ENCODE measurements at places on chromosomes 1 and 21.

GRCh38 chr1:1061682-1062345 is 12.3 kb downstream of the RNF223 start:
- DNase-seq = no peak

DNA sequence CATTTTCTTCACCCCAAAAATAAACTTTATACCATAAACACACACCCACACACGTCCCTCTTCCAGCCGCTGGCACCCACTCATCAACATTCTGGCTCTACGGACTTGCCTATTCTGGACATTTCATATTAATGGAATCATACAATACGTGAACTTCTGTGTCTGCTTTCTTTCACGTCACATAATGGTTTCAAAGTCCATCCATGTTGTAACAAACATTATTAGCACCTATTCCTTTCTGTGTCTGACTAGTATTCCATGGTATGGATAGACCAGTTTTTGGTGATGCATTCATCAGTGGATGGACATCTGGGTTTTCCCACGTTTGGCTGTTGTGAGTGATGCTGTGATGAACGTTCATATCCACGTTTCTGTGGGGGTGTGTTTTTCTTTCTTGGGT is 323.2 kb downstream of the KIF26B start:
- no peak for DNase-seq

DNA sequence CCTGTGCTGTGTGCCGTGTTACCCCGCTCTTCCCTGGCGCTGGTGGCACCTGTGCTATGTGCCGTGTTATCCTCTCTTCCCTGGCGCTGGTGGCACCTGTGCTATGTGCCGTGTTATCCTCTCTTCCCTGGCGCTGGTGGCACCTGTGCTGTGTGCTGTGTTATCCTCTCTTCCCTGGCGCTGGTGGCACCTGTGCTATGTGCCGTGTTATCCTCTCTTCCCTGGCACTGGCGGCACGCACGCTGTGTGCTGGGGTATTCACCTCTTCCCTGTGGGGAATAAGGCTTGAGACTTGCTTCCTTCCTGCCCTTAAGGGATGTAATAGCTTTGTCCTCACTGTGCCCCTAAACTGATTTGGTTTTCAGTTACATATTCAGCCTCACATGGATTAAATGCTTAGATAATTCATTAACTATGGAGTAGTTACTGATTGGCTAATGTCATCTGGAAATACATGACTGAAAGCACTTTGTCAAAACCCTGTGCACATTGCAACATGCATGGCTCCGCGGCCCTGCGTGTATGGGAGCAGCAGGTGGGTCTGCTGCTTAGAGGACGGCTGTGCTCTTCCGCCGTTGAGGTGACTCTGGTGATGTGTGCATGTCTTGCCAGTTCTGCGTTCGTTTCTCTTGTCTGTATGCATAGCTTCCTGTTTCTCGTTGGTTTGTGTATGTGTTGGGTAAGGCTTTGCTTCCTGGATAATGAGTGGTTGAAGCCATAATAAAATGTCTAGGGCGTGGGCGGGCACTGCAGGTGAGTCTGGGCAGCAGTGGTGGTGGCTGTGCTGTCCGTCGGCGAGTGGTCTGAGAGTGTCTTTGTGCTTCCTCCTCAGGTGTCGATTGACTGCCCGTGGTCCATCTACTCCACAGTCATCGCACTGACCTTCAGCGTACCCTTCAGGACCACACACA is 17.9 kb upstream of the PWP2 start:
- no peak for DNase-seq

GRCh38 chr1:54850737-54851136 is 36.3 kb downstream of the DHCR24 start:
- DNase-seq = no peak

GRCh38 chr1:22509815-22510214 is 53.5 kb upstream of the EPHA8 start:
- DNase-seq = no peak

- DNase-seq = peak; percentile 69
Measured at GRCh38 chr1:20551945-20552727, at the start of gene FAM43B. FAM43B (plus strand) TSS chr1:20552573; CDS start chr1:20552974, 401 bp downstream.

- no peak for DNase-seq
Measured at GRCh38 chr21:32061729-32062128, 188.9 kb downstream of the HUNK start.

- DNase-seq = no peak
Measured at GRCh38 chr21:22552390-22552789, 1554.2 kb downstream of the NCAM2 start.

DNA sequence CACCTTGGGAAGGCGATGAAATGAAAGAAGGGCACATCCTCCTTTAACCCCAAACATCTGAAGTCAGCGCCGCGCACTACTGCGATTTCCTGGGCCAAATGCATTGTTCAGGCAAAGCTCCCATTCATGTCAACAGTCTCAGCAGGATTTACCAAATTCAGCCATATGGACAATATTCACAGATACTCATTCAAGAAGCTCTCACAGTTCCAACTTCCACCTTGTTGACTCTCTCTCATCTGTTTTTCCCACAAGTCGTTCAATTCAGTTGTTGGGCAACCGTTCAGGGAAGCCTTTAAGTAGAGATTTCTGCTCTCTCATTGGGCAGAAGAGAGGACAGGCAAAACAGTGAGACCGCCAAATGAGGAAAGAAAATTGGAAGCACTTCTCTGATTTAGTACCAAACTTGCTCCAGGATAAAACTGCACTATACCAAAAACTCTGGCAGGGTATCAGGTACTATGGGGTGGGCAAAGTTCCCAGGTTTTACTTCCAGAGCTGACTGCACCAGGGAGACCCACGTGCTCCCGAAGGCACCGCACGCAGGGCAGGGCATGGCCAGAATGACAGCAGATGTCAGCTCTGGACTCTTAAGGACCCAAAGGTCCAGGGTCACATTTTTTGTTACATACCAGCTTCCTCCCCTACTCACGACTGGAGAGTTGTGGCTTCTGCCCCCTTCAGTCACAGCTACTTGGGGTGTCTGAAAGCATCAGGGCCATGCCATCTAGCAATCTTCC is 668.8 kb downstream of the KIF26B start:
- DNase-seq = no peak

DNA sequence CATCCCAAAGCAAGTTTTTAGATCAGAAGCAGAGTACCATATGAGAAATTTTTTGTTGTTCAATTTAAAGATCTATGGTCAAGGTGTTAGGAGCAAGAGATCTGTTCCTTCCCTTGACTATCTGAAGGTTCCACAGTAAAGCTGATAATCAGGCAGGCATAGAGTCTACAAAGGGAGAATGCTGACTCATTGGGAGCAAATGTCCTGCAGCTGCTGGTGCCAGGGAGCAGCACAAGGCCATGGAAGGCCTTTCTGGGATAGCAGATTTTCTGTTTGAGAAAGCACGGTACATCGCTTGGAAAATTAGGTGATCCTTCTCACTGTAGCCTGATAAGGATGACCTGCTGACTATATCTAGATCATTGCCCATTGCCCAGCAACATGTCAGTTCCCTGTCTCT is 210.1 kb upstream of the C1orf87 start:
- DNase-seq = no peak

GRCh38 chr1:204583909-204584632 is 67.9 kb downstream of the MDM4 start:
- DNase-seq = peak; percentile 79

DNA sequence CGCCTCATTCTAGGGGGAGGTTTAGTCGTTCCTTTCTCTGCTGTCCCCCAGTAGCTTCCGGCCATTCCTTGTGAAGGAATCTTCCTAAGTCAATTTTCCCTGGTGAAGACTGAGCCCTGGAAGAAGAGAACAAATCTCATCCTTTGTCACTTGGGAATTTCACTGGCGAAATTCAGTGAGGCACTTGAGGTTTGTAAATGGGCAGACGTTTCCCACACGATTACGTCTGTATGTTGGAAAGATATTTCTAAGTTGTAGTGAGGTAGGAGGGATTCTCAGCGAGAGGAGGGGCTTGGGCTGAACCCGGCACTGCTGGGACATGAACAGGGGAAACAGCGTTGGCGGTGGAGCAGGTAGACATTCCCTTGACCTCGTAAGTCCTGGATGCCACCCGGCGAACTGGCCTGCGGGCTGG is 47.2 kb downstream of the GALNT2 start:
- no peak for DNase-seq

DNA sequence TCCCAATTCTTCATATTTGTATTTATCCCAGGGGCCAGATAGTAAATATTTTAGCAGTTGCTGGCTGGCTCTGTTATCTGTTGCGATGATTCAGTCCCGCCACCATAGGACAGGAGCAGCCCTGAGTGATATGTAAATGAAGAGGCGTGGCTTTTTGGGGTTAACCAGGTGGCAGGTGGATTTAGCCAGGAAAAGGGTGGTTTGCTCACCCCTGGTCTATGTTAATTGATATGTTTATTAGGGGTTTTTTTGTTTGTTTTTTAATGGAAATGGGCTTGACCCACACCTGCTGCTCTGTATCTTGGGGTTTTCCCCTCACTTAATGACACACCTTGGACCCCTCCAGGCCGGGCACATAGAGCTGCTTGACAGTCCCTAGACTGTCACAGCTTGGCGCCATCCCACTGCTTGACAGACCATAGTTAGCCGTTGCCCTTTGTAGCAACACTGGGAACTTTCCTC is 62.8 kb downstream of the PIK3CD start:
- DNase-seq = no peak

- DNase-seq = no peak
Measured at GRCh38 chr1:228408041-228408868, 1.6 kb upstream of the TRIM11 start.

DNA sequence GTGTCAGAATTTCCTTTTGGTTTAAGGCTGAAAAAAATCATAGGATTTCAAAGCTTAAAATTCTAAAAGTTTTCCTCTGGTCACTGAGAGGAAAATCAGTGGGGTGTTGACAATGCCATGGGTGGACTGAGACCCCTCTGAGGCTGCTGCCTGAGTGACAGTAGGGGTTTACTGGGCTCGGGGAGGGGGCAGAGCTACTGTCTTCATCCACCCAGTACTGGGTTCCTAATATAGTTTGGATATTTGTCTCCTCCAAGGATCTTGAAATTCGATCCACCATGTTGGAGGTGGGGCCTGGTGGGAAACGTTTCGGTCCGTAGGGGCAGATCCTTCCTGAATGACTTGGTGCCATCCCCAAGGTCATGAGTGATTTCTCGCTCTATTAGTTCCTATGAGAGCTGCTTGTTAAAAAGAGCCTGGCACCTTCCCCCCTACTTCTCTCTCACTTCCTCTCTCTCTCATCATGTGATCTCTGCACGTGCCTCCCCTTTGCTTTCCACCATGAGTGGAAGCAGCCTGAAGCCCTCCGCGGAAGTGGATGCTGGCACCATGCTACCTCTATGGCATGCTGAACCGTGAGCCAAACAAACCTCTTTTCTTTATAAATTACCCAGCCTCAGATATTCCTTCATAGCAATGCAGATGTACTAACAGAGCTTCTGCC is 72.3 kb downstream of the MAP10 start:
- no peak for DNase-seq

DNA sequence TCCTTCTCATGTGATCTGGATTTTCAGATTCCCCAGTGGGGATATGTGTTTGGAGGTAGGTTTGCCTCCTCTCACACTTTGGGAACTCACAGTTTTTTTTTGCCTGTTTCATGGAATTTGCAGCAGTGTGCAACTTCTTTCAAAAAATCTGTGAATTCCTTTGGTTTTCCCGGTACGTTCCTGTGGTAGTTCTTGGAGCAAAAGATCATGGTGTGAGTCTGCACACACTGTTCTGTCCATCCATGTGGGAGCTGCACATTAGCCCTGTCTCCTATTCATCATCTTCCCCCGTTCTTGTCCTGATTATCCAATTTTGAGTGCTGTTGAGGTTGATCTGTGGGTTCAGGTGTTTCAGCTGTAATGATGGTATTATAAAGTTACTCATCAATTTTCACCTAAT is 30.3 kb upstream of the TACSTD2 start:
- no peak for DNase-seq

DNA sequence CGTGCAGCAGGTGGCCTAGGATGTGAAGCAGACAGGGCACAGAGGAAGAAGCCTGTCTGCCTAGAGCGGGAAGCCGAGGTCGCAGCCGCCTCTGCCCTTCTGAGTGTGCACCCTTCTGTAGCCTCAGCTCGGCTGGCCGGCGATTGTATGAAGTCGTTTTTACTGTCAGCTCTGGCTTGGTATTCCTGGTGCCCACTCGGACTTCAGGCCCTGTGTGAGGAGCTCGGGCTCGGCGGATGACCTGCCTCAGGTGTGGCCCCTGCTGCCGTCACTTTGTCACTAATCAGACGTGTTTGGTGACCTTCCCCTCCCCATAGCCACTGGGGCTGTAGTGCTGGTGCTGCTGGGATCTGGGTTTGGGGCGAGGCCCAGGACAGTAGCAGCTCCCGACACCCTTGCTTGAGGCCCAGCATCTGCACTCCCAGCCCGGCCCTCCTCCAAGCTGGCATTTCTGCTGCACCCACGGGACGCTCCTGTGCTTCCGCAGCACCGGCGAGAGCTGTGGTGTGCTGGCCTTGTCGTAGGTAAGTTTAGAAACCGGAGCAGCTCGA is 18.1 kb downstream of the SLX9 start:
- DNase-seq = no peak

- no peak for DNase-seq
Measured at GRCh38 chr1:35288761-35289160, 20.3 kb downstream of the ZMYM4 start.

DNA sequence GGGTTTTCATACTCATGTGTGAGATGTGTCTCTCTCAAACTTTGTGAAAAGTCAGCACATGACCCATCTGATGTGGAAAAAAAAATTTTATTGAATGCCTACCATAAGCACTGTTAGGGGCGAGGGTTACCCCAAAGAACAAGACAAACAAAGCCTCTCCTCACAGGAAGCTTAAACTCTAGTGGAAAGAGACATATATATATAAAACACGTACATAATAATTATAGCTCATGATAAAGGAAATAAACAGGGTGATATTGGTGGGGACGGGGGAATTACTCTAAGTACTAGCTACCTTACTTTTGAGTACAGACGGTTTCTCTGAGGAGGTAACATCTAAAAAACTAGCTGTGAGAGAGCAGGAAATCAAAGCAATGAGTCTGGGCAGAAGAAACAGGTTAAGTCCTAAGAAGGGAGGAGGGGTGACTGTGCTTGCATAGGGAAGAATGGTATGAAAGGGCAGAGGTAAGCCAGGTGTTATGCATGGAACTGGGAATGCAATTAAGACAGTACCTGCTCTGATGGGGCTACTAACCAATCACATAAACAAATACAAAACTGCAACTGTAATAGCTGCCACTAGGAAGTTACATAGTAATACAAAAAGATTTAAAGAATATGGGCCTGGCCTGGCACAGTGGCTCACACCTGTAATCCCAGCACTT is 4.5 kb downstream of the LIN9 start:
- DNase-seq = no peak

GRCh38 chr1:248862998-248863881 is 4.4 kb upstream of the ZNF692 start:
- DNase-seq = peak; percentile 91

GRCh38 chr1:37998089-37998808 is 7.1 kb downstream of the FHL3 start:
- DNase-seq = no peak

DNA sequence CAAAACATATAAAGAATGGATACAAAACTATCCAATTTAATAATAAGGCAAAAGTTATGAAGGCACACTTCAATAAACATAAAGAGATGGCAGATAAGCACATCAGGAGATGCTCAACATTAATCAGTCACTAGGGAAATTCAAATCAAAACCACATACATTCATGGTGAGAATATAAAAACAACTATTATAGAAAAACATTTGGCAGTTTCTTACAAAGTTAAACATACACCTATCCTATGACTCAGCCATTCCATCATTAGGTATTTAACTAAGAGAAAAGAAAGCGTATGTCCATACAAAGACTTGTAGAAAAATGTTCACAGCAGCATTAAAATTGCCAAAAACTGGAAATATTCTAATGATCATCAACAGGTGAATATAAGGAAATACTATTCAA is 44.3 kb downstream of the KIFAP3 start:
- no peak for DNase-seq

GRCh38 chr1:227543283-227544066 is 19.9 kb upstream of the ZNF678 start:
- no peak for DNase-seq

Measured in NCI-H1694 treated with DMSO at 0.1 percent for 48 hours (cell line).